KBM-7 (cell line): ENCODE measurements at places on chromosomes 6 and 20.

GRCh38 chr6:111195656-111196055 is 108.4 kb downstream of the SLC16A10 start:
- no peak for DNase-seq

GRCh38 chr6:50602292-50602691 is 111.0 kb upstream of the TFAP2D start:
- peak; percentile 38 for DNase-seq

- no peak for DNase-seq
These were observed 115.2 kb downstream of the BMP2 start for GRCh38 chr20:6882561-6883291.

GRCh38 chr6:43506667-43507471 is 3.3 kb downstream of the LRRC73 start:
- peak; percentile 93 for DNase-seq
